ENCODE measurements at places on chromosomes 11 and 22. TPM values are rescaled to one million over a fixed set of nuclear protein-coding genes. Genes with fewer than 3 reads are reported as not detected.

Gene TEX54
- not detected for total RNA-seq

Gene OTOG
- total RNA-seq: 0.13 TPM

DNA sequence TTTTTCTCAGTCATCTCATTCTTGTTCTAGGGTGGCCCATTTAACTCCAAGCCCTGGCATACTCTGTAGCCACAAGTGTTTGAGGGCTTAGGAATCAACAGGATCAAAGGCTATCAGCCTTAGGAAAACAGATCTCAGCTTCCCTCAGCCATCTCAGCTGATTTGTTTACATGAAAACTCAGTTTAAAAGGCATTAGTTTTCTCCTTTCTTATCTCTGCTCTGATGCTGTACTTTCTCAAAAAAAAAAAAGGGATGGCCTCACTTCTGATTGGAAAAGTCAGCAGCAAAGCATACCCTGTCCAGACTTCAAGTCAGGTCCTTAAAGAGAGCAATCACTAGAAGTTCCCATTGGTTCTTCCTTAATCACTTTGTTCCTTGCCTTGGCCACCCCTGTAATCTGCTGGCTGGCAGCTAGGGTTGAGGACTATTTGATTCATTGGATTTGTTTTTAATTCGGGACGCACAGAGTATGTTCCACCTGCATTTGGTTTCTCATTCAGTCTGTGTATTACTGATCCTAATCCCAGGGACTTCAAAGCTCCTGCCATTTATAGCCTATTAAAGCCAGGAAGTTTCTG, 102.8 kb downstream of the EXT2 start:
- DNase-seq: no peak
- no peaks in the 10 kb centered on the region for H3K27me3 ChIP-seq
- peaks cover 8% of the 10 kb centered on the region for H3K4me1 ChIP-seq
- H3K36me3 ChIP-seq: peaks cover 17% of the 10 kb centered on the region

DNA sequence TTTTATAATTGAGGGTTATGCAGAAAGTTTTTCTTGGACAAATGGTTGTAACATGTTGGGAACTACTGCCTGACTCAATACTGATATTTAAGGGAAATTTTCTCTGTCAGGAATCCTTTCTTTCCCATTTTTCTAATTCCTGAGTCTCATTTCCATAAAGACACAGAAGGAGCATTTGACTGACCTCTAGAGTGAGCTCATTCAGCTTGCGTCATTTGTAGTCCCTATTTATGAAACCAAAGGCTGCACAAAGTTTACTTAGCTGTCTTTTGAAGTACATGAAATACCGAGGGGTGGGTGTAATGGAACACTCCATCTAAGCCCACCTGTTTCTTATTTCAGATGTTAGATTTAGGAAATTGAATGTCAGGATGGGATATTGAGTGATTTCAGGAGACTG, 359.5 kb upstream of the C11orf87 start:
- H3K4me1 ChIP-seq: no peaks in the 10 kb centered on the region
- no peak overlapping the region for H3K27ac ChIP-seq
- no peak overlapping the region for H3K4me3 ChIP-seq

- H3K36me3 ChIP-seq: no peaks in the 10 kb centered on the region
- H3K27ac ChIP-seq: no peak overlapping the region
- H3K4me3 ChIP-seq: no peak overlapping the region
- no peaks in the 10 kb centered on the region for H3K27me3 ChIP-seq
Observed at GRCh38 chr11:11117730-11118129, 235.3 kb downstream of the CSNK2A3 start.

DNA sequence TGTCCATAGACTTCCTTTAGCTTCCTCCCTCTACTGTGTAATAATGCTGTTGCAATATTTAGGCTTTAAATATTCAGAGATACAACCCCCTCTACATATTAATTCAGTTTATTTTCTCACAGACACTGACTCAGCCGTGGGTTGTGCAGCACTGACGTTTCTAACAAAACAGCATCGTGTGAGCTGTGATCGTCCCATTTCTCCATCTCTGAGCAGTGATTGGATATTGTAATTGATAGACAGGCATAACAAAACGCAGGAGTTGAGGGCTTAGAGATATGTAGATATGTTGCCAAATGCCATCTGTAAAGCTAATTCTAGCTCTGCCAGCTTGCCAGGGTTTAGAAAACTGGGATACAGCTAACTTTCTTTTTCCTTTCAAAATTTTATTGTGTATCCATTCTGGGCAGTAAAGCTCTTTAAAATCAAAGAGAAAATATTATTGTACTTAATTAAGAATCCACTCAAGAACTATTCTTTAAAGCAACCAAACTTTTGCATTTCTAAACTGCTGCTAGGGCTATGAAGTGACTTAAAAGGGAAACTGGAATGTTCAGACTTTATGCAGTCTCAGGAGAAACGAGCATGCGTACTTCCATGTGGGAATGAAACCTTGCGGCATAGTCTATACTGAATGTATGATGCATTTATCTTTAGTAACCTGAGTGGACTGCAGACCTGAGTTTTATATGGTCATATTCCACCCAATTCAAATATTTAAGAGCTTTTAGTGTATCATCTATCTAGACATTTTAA, 22.7 kb downstream of the BTBD10 start:
- no peak overlapping the region for H3K4me3 ChIP-seq
- DNase-seq: no peak
- no peaks in the 10 kb centered on the region for H3K27me3 ChIP-seq
- peaks cover 4% of the 10 kb centered on the region for H3K36me3 ChIP-seq
- H3K27ac ChIP-seq: no peak overlapping the region

DNA sequence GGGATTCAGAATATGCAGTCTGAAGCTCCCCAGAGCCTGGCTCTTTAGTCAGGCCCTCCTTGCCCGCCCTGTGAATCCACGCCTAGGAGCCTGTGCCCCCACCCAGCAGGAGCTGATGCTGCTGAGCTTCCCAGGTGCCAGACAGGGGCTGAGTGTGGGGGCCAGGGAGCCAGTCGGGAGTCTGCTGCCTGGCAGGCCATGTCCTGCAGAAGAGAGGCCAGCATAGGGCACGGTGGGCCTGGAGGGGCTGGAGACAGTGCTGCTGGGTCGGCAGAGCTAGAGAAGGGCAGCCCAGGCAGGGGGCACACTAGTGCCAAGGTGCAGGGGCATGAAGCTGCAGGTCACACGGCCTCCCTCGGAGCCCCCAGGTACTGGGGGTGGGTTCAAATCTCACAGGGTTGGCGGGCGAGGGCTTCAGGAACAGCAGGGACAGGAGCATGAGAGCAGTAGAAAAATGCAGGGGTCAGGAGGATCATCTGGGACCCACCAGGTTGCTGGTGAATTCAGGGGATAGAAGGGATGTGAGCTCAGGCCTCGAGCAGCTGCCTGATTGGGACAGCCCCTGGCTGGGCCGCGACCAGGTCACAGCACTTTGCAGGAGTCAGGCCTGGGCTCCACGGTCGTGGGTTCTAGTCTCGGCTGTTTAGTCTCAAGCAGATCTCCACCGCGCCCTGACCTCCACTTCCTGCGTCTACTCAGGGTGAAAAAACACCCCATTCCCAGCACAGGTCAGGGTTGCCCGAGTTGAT, 4.1 kb upstream of the SEPTIN5 start:
- H3K4me3 ChIP-seq: no peak overlapping the region
- DNase-seq: no peak
- no peaks in the 10 kb centered on the region for H3K36me3 ChIP-seq
- H3K4me1 ChIP-seq: no peaks in the 10 kb centered on the region
- peaks cover 14% of the 10 kb centered on the region for H3K27me3 ChIP-seq
- no peak overlapping the region for H3K27ac ChIP-seq

DNA sequence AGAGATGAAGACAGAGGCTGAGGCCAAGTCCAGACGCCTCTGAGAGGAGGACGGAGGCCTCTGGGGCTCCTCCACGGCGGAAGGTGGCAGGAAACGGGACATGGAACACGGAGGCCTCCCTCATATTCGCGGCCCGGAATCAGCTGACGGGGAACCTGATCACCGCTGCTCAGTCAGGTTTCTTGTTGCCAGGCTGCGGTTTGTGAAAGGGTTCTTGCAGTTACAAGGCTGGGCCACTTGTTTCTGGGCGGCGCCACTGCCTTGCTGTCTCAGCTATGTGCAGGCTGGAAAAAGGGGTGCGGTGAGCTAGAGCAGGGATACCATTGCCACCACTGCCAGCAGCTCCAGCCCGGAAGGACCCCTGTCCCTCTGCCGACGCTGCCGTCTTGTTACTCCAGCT, 10.0 kb upstream of the MMP1 start:
- H3K36me3 ChIP-seq: no peaks in the 10 kb centered on the region
- no peak overlapping the region for H3K27ac ChIP-seq
- H3K27me3 ChIP-seq: peaks cover 2% of the 10 kb centered on the region
- peaks cover 2% of the 10 kb centered on the region for H3K4me1 ChIP-seq
- no peak overlapping the region for H3K4me3 ChIP-seq

- H3K36me3 ChIP-seq: peaks cover 17% of the 10 kb centered on the region
- peak; percentile 83 for DNase-seq
- peaks cover 20% of the 10 kb centered on the region for H3K4me1 ChIP-seq
- peak overlapping the region; percentile 36 for H3K27ac ChIP-seq
- peaks cover 47% of the 10 kb centered on the region for H3K27me3 ChIP-seq
Observed at GRCh38 chr22:19723983-19724827, 866 bp downstream of the GP1BB start.

Measured in endothelial cell (in vitro differentiated cells).